ENCODE measurements at places on chromosomes 2 and 18.

- no peak for DNase-seq
Measured at GRCh38 chr2:75751360-75751759, 40.6 kb upstream of the GCFC2 start.

GRCh38 chr2:118989481-118989880, 47.5 kb downstream of the MARCO start:
- DNase-seq = no peak

DNA sequence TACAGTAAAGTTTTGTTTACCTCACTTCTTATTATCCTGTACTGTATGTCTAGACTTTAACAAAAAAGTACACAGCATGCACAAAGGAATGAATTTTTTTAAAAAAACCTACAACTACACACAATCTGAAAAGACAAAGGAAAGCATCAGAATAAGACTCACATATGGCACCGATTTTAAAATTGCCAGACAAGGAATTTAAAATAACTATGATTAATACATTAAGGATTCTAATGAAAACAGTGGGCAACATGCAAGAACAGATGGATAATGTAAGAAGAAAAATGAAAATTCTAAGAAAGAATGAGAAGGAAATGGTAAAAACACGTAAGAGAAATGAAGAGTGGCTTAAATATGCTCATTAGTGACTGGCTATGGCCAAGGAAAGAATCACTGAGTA, 638.2 kb downstream of the FBXO15 start:
- DNase-seq = no peak

GRCh38 chr2:24432121-24432520, 58.9 kb upstream of the NCOA1 start:
- DNase-seq = no peak

GRCh38 chr2:215425021-215425782, 10.7 kb downstream of the FN1 start:
- no peak for DNase-seq

DNA sequence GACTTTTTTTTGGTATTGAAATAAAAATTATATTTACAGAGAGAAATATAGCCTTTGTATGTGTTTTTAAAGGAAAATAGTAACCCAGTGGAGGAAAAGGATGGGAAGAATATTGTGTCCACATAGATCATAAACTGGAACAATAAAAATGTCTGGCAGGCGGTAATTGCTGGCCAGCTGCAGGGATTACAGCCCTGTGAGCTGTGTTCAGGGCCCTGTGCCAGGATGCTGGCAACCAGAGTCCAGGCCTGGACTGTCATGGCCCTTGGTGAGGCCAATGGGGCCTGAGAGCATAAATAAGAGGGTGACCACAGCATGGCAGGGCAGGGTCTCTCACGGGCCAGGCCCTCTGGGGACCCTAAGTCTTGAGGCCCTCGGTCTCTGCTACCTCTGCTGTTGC, 171.2 kb downstream of the ACOXL start:
- DNase-seq = peak; percentile 1

GRCh38 chr2:1671916-1672315, 72.4 kb downstream of the PXDN start:
- DNase-seq = no peak

DNA sequence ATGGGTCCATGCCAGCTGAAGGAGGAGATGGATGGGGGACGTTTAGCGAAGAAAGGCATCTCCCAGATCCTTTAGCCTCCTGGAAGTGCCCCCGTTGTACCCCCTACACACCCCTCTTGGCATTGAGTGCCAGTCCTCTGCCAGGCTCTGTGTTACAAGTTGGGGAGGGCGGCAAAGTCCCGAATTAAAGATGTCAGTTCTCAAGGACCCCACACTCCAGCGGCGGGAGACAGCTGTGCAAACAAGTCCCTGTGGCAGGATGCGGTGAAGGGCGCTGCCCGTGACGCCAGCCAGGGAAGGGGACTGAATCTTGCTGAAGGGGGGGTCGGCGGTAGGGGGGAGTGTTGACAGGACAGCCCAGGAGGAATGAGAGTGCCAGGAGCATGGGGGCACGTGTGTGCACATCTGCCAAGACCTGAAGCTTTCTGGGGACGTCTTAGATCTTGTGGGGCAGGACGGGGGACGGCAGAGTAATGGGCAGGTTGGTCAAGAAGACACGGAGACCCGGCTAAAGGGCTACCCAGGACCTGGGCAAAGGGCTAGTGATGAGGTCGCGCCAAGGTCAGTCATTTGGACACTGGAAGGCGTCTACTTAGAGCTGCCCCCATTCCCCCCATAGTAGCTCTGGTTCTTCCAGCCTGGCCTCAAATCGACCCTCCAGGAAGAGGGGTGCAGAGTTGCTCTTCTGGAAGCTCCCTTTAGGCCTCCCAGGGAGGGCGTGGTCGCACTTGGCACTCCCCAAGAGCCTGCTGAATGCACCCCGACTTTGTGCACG, 2.8 kb upstream of the CTDSP1 start:
- peak; percentile 93 for DNase-seq

- DNase-seq = no peak
Measured at GRCh38 chr18:38241736-38242135, 676.1 kb upstream of the CELF4 start.

DNA sequence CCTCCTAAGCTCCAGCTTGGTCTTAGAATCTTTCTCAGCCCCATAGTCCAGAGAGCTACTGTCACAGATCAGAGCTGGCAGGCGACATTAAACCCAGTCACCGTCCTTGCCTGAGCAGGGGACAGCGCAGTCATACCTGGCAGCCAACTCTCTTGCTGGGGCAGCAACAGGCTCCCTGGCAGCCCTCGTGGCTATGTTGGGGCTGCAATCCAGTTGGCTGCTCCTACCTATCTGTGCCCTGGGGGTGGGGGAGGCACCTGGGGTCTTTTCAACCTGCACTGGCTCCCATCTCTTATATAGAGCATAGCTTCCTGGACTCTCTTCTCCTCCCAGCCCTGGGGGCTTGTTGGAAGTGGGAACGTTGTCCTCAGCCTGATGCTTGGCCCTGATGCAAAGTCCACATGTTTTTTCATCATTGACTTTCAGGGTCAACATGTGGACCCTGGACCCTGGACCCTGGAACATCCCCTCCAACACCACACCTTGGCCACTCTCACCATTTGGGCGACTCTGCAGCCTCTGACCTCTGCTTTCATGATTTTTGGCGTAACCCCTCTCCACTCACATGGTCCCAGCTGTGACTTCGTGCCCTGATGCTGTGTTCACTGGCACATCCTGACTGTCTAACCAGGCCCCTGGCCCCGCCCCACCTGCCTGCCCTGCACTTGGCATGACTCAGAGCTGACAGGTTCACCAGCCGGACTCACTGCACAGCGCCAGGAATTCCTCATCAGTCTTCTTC, 45.6 kb downstream of the ATOH8 start:
- no peak for DNase-seq

GRCh38 chr2:41180387-41180786, 728.5 kb upstream of the SLC8A1 start:
- no peak for DNase-seq

GRCh38 chr2:109613922-109614714, at the start of the genes SEPTIN10 and SOWAHC:
TSS of gene SEPTIN10 (minus strand) at chr2:109613966. CDS start at chr2:109613827, 139 bp downstream.
TSS of gene SOWAHC (plus strand) at chr2:109614364. CDS start at chr2:109614490, 126 bp downstream.
- peak; percentile 87 for DNase-seq

- DNase-seq = no peak
Measured at GRCh38 chr2:134667541-134667940, 51.3 kb downstream of the TMEM163 start.

DNA sequence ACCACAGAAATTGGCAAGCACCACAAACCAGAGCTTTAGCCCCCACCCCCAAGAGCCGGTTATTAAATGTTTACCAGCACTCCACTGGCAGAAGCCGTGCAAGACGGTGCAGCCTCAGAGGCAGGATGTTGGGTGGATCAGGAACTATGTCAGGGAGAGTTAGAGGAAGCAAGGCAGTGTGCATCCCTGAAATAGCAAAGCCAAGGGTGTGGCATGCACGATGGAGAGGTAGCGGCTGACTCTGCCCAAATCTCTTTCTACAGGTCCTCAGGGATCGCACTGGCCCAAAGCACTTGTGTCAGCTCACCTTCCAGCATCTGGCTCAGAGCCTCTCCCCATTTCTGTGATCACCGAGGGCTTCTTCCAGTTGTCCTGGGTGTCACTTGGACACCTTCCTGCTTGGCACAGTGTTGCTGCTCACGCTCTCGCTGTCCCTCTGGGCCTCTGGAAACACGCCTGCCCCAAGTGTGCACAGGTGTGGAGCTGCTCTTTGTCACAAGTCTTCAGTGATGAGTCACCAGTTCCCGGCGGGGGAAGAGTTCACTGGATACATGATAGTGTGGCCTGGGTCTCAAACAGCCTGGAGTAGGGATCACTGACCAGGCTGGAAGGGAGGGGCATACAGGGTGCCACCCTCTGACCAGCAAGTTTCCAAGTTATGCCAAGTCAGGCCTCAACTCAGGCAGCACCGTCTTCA, 17.3 kb upstream of the B3GNT7 start:
- DNase-seq = peak; percentile 49

DNA sequence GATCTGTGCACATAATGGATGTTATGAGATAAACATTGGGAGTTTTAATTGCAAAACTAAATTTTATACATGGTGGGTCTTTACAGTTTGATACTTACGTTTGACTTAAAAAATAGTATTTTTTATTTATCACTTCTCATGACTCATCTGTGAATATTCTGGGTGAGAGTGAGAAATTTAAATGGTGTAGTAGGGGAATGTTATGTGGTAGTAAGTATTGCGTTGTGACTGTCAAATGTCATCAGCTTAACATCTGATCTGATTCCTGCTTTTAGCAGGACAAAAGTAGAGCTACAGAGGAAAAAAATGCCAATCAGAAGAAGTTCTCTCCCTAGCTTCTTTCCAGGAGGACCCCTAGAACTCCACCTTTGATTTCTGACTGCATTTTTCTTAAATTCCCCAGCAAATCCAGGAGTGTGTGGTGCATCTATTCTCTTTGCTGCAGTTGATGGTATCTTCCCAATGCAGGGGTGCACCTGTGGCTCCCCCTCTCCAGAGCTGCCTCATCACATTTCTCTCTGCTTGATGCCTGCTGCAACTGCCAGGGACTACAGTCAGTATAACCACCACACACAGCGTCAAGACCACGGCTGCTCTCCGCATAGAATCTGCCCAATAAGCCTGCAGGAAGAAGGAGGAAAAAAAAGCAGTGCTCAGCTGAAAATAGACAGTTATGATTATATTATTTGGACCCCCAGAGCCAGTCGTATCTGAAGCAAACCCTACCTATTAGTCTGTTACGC, 151.3 kb upstream of the THUMPD2 start:
- DNase-seq = no peak

DNA sequence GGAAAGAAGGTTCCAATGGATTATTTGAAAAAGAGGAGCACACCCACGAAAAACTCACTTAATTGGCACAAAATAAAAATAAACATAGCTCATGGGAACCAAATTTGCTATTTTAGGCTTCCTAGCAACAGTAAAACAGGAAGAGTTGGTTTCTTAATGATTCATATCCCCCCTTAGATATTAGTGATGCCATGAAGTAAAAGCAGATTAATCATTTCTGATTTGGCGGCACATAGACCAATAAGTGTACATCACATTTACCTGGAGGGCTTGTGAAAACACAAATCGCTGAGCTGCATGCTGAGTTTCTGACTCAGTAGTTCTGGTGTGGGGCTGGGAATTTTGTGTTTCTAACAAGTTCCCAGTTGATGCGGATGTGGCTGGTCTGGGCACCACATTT, 260.4 kb downstream of the SLC4A3 start:
- DNase-seq = no peak

DNA sequence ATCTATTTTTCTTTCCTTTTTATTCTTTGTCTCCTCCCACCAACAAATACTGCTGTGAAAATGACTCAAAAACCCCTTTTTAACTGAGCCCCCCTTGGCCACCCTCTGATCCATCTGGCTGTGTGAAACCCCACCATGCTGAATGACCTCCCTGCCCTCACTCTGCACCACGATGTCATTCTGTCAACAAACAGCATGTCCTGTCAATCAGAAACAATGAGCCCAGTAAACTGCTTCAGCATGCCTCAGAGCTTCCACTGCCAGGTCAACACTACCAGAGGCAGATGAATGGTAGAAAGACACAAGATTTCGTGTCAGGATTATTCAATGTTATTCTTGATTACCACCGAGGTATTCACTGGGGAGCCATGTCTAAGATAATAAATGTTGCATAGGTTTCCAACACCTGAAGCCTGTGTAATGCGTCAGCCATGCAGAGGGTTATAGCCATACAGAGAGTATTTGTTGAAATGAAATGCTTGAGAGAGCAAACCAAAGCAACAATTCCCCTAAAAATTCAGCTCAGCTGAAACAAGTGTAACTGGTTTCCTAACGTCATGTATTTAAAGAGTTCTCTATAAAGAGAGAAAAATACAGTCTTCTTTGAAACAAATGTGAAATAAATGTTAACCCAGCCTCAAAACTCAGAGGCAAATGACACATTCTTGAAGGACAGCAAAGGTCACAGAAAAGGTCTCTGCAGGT, 76.7 kb downstream of the LRP2 start:
- DNase-seq = no peak

- no peak for DNase-seq
Measured at GRCh38 chr18:3931542-3932112, 481.7 kb downstream of the TGIF1 start.

- DNase-seq = no peak
Measured at GRCh38 chr18:38362286-38362792, 796.7 kb upstream of the CELF4 start.

DNA sequence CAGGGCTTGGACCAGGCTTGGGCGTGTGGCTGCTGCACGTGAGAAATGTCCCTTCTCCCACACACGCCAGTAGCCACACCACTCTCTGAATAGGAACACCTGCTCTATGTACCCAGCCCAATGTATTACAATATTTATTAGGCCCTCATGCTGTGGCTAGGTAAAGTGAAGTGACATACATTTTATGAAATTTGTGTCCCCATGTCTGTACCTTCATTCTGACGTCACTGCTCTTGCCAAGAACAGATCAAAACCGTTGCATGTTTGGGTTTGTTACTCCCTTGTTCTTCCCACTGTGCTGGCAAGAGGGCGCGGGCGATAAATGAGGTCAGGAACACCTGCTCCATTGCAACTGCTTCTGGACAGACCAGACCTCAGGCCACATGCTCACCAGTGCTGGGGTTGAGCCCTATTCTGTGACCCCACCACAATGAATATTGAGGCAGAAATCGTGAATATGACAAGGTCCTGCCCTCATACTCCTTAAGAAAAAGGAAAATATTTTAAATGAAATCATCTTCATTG, 436.4 kb upstream of the SALL3 start:
- no peak for DNase-seq

- DNase-seq = no peak
Measured at GRCh38 chr2:191049728-191050639, 36.0 kb upstream of the STAT1 start.

GRCh38 chr2:10057231-10058107, 14.1 kb downstream of the KLF11 start:
- DNase-seq = no peak

GRCh38 chr18:30982285-30982992, 60.1 kb downstream of the DSC3 start:
- no peak for DNase-seq

DNA sequence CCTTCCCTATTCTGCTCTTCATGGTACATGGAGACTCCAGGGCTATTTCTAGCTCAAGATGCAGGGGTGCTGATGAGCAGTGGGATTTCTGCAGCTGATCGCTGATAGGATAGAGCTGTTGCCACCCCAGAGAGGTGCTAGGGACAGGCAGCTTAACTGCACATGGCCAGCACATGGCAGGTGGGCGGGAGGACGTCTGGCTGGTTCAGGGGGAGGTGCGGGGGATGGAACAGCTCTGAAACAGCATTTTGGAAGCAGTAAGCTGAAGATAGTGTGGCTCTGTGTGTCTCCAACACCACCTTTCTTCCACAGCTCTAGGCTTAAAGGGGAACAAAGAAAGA, 151.9 kb upstream of the PELI1 start:
- no peak for DNase-seq

Measured in NCI-H2029 (cell line).